Stromal cell of bone marrow (primary cell): ENCODE measurements at places on chromosomes 11 and 22.

DNA sequence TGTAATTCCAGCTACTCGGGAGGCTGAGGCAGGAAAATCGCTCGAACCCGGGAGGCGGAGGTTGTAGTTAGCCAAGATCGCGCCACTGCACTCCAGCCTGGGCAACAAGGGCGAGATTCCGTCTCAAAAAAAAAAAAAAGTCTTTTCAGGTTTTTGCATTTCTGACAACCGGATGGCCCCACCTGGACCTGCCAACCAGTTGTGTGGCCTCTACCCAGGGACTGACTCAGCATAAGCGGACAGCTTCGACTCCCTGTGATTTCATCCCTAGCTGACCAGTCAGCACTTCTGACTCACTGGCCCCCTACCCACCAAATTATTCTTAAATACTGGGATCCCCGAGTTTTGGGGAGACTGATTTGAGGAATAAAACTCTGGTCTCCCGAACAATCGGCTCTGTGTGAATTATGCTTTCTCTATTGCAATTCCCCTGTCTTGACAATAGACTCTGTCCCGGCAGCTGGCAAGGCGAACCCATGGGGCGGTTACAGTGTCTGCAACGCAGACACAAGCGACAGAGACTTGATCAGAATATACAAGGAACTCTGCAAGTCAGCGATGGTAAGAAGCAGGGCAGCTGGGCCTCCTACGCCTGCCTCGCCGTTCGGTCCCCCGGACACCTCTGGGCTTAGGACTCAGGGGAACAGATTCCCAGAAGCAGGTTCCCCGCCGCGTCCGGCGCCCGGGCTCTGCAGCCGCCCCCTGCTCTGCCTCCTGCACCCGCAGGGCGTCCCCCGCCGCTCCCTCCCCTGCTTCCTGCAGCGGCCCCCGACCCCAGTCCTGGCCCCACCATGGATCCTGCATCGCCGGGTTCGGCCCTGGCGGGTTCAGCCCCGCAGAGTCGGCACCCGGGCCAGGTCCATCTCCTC, 741 bp upstream of the TALDO1 start:
- DNase-seq = no peak

DNA sequence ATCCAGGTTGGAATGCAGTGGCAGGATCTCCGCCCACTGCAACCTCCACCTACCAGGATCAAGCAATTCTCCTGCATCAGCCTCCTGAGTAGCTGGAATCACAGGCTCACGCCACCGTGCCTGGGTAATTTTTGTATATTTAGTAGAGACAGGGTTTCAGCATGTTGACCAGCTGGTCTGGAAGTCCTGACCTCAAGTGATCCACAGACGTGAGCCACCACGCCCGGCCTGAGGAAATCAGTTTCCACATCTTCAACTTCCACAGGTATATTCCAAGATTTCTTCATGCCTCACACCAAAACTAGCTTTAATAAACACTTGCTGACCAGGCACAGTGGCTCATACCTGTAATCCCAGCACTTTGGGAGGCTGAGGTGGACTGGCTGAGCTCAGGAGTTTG, 7.6 kb downstream of the HARBI1 start:
- DNase-seq = no peak

DNA sequence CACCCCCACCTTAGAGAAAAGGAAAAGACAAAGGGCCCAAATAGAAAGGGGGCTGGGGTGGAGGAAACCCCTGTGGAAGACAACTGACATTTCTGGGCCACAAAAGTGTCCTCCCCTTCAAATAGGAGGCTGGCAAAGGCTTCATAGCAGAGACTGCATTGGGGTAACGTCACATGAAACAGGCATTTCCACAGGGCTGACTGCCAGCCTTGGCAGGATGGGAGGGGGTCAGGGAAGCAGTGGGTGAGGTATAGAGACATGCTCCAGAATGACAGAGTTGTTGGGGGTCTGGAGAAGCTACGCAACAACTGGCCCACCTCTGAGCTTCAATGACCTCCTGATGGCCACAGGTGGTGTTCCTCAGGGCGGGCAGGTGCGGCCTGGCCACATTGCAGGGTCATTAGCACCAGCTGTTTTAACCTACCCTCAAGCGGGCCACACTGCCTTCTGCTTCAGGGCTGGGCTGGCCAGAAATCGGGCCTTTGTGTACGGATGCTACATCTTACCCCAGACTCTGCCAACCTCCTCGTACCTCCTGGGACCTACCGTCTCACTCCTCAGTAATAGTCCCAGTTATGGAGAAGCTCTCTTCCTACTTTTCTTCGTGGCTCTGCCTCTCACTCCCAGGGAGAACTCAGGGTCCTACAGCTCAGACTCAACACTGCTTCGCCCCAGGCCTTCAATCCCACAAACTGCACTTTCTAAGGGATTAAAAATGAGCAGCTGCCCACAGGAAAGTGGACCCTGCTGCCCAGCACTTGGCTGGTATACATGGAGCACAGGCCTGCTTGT, 160.0 kb upstream of the NCAM1 start:
- DNase-seq = no peak

DNA sequence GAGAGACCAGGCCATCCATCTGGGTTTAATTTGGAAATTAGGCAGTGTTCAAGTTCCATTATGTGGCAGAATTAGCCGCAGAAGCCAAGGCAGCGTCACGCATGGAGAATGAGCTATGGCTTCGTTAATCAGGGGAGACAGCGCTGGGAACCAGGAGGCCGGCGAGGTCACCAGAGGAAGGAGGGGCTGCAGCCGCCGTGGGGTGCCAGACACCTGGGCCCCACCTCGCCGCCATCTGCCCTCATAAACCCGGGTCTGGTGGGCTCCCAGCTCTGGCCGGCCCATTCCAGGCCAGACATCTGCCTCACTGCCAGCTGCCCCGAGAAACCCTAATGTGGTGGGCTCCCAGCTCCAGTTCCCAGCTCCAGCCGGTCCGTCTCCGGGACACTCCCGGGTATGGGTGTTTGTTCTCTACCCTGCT, 676.9 kb downstream of the BRD1 start:
- no peak for DNase-seq

DNA sequence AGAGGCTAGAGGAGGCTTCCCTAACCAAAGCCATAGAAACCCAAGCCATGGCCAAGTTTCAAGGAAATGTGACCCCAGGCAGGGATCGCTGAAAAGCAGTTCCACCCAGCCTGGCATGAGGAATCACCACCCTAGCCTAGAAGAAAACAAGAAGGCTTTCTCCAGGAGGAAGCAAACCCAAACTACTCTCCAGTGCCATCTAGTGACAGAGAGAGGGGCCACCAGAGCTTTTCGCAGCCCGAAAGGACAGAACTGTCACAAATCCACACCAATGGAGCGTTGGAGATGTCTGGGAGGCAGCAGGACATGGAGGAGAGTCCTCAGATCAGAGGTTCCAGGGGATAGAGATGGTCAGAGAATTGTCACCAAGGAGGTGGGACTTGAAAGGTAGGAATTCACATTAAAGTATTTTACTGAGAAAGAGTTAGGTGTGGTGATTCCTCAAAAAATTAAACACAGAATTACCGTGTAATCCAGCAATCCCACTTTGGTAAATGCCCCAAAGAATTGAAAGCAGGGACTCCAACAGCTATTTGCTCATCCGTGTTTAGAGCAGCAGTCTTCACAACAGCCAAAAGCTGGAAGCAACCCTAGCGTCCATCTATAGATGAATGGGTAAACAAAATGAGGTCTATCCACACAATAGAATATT, 67.3 kb upstream of the NUP50 start:
- DNase-seq = peak; percentile 54

DNA sequence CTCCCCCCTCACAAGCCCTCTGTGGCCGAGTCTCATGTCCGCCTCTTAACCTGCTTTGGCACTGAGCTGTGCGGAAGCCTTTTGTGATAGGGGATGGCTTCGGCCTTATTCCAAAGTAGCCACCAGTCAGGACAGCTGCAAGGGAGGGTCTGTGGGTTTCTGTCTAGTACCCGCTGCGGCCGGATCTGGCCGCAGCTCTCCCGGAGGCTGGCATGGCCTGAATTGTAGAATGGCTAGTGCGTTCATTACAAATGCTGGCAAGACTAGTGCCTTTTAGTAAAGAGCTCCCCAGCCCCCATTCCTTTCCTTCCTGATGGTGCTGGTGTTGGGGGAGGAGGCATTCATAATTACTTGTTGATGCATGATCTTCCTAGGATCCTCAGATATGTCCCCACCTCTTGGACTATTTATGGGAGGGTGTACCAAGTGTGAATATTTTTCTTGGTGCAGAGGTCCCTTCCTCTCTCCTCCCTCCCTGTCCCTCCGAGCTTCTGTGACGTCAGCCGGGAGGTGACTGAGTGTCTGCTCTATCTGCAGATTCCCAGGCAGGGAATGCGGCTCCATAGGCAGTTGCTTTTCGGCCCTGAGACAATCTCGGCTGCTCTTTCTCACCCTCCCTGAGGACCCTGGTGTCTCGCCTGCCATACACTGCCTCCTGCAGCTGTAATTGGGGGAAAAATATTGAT, 108.7 kb upstream of the E2F8 start:
- DNase-seq = no peak

DNA sequence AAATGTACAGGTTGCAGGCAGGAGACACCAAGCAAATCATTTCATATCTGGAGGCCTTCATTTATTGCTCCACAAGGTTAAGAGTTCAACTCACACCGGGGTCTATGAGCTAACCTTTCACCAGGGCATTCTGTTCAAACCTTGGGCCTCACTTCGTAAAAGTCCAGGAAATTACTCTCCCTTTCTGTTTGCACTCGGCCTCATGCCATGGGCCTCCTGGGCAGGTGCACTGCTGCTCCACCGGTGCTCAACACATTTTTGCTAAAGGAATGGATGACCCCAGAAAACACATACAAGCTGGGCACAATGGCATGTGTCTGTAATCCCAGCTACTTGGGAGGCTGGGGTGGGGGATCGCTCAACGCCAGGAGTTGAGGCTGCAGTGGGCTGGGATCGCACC, 16.6 kb upstream of the RRP7A start:
- DNase-seq = no peak

DNA sequence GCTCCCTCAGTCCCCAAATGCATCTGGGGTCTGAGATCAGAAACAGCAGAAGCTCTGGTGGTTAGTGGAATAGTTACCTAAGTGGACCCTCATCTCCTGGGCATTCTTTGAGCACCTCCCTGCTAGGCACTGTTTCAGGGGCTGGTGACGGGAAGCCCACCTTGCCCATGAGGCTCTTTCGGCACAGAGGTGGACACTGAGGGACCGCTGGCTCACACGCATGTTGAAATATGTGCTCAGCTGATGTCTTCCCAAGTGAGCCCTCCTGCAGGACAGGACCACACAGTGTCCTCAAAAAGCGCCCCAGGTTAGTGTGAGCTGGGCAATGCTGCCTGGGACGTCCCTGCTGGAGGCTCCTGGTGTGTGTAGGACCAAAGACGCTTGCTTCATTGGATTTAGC, 1379.9 kb downstream of the TBC1D22A start:
- no peak for DNase-seq

- peak; percentile 47 for DNase-seq
Observed at GRCh38 chr11:46122945-46123715, 1.9 kb upstream of the PHF21A start.

GRCh38 chr22:32661737-32662586, 139.5 kb upstream of the TIMP3 start:
- DNase-seq = no peak

DNA sequence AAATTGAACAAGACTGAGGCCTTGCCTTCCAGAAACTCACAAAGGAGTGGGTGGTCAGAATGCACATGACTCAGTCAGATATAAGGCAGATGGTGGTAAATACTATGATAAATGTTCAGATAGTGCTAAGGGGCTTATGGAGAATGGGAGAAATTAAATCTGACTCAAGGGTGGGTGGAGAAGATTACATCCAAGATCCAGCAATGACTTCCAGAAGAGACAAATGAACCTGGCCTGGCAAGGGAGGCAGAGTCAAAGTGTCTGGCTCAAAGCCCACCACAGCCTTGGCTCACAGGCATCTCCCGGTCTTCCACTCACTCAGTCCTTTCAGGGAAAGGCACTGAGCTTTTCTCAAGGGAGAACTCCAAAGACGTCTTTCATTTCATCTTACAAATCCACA, 6.1 kb upstream of the ZBTB16 start:
- DNase-seq = no peak

DNA sequence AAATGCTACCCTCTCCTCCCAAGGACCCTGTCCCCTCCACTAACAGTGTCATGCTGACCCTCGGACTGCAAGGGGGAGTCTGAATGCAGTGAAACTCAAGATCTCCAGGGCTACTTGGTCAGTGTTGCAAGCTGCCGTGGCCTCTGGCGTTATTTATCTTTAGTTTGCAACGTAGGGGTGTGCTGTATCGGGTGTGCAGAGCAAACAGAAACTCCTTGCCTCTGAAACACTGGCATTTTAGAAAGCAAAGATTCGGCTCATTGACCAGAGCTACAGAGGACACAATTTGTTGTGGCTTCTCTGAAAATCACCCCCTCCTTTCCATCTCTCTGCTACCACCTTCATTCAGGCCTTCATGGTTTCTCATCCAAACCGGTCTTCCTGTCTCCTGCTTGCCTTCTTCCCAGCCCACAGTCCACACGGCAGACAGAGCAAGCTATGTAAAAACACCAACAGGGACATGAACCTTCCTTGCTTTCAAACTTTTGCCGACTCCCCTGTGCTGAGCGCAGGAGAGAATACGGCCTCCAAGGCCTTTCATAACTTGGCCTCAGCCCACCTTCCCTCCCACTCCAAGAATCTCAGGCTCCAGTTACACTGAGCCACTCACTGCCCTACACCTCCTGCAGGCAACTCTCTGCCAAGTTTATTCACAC, 14.9 kb downstream of the FZD4 start:
- DNase-seq = no peak

DNA sequence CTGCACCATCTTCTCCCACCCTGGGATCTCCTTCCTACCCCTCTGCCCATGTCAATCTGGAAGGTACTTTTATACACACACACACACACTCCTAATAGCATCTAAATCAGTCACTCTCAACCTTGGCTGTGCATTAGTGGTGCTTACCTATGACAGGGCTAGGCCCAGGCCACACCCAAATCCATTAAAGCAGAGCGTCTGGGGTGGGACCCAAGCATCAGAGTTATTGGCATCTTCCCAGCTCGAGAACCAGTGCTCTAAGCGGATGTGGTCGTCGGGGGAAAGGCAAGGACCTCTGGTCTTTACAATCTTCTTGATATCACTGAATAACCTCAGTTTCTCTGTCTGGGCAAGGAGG, 194.6 kb downstream of the TRIM29 start:
- no peak for DNase-seq

DNA sequence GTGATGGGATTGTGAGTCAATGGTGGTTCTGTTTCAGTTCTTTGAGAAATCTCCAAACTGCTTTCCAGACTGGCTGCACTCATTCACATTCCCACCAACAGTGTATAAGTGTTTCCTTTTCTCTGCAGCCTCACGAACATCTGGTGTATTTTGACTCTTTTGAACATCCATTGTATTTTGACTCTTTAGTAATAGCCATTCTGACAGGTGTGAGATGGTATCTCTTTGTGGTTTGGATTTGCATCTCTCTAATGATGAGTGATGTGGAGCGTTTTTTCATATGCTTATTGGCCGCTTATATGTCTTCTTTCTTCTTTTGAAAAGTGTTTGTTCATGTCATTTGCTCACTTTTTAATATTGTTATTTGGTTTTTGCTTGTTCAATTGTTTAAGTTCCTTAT, 19.4 kb downstream of the NELL1 start:
- DNase-seq = no peak
